ENCODE measurements at places on chromosomes 2 and 18.

DNA sequence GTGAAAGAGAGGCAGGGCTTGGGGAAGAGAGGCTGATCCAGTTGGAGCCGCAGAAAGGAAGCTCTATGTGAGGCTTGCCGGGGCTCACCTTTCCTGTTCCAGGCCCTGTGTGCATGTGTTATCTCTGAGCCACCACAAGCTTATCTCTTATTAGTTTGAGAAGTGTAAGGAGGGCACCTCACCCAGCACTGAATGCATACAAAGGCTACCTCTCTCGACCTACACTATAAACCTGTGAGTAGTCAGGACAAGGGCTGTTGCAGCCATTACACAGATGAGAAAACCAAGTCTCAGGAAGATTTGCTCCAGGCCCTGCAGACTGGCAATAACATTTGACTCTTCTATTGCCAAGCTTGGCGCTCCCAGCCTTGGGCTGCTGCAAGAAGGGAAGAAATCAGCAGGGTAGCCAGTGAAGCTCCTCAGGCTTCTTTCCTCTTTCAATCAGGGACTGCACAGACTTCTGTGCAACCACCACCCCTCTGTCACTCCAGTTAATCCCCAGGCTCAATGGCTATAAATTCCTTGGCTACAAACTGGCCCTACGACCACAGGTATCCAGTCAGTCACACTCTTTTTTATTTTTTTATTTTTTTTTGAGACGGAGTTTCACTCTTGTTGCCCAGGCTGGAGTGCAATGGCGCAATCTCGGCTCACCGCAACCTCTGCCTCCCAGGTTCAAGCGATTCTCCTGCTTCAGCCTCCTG lies 73.8 kb downstream of the CLHC1 start:
- no peak for DNase-seq

- no peak for DNase-seq
Measured at GRCh38 chr2:202831242-202832220, 40.0 kb downstream of the ICA1L start.

- no peak for DNase-seq
Measured at GRCh38 chr18:35511833-35512232, 14.1 kb upstream of the INO80C start.

DNA sequence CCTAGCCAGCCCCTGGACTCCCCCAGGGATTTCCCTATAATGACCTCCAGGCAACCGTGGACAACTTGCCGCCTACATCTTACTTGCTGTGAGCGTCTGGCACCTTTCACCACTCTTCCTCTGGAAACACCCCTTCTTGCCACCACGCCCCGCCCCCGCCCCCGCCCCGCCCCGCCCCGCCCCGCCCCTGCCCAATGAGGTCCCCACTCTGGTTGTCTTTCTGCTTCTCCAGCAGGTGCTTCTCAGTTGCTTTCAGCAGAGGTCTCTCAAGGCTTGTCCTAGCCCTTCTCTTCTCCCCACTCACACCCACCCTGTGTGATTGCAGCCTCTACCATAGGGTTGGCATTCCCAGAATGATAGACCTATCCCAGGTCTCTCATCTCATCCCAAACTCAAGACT lies 214.5 kb downstream of the EN1 start:
- no peak for DNase-seq

DNA sequence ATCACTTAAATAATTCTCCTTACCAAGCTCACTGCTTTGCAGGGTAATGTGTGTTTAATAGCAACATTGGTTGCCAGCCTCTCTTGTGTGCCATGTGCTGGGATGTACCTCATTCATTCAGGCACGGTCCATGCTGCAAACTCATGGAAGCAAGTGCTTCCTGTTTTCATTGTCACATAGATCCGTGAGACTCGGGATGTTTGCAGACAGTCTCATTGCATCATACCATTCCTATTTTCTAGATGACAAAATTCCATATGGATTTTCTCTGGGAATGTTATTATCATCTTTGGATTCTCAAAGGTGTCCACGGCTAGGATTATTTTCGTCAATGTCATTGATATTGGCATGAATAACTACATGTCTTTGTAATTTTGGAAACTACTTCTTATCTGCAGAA lies 60.0 kb upstream of the HDAC4 start:
- DNase-seq = no peak

GRCh38 chr18:10230072-10230471 lies 224.4 kb upstream of the APCDD1 start:
- no peak for DNase-seq

All from nucleus accumbens (tissue), 56 donors.